H7 (cell line): ENCODE measurements at places on chromosomes 5 and 9.
A peak's percentile ranks its signal among the peaks of the same experiment; 100 is the strongest.

DNA sequence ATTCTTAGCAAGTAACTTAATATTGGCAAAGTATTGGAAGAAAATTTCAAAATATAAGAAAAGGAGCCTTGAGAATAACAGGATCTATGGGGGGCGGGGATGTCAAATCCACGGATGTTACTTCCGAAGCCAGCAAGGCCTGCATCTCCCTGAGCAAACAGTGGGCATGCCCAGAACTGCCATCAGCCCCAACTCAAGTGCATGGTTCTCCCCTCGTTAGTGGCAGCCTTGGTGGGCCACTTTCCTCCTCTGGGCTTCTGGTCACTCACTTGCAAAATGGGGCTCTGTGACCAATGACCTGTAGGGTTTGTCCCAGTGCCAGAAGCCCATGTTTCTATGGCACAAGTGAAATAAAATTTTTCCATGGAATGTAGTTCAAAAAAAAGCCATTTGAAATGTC is 27.2 kb upstream of the MED10 start:
- no peak for DNase-seq

DNA sequence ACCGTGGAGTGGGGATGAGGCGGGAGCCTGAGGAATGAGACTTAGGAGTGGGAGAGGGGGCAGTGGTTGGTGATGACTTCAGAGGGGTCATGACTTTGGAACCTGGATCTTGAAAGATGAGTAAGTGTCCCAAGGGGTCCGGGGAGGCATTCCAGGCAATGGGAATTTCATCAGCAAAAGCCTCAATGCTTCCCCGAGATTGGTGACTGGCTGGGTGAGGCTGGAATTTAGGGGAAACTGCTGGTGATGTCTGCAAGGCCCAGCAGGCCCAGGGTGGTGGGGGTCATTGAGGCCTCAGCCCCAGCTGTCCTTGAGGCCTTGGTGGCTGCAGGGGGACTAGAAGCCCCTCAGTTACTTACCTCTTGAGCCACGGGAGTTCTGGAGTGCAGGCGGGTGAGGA is 7.5 kb downstream of the NDST1 start:
- DNase-seq: no peak

- peak; percentile 60 for DNase-seq
These were observed 206.6 kb upstream of the RFX3 start for GRCh38 chr9:3732077-3733038.

GRCh38 chr5:129672006-129672405 is 75.9 kb upstream of the MINAR2 start:
- no peak for DNase-seq
